ENCODE measurements at places on chromosomes 2 and 18.

DNA sequence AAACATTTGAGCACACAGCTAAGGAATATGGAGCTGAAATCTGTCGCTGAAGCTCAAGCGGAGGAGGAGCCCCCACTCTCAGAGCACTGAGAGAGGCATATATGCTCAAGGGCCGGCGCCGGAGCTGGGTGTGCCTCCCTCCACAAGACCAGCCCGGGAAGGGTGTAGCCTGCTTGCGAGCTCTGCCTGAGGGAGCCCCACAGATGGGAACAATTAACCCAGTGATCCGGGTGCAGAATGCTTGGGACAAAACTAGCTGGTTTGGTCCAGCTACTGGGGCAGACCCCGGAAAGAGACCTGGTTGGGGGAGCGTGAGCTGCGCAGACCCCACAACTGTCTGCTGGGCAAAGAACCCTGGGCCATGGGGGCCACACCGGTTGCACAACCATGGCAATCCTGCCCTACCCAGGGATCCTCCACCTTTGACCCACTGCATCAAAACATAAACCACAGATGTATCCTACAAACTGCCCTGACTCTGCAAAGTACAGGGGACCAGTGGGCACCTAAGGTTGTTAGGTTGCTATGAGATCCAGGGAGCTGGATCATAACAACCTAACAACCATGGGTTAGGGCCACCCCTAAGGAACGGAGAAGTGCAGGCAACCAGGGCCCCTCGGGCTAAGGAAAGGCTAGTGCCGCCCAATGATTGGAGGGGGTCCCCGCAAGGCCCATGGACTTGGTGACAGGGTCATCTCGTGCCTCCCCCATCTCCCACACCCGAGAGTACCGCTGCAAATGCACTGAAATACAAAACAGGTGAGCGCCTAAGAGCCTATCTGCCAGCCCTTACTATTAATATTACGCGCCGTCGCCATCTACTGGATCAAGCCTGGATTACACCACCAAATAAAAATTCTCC is 53.4 kb upstream of the SCN1A start:
- DNase-seq = no peak

- no peak for DNase-seq
These were observed 11.2 kb downstream of the SCG2 start for GRCh38 chr2:223590964-223591363.

DNA sequence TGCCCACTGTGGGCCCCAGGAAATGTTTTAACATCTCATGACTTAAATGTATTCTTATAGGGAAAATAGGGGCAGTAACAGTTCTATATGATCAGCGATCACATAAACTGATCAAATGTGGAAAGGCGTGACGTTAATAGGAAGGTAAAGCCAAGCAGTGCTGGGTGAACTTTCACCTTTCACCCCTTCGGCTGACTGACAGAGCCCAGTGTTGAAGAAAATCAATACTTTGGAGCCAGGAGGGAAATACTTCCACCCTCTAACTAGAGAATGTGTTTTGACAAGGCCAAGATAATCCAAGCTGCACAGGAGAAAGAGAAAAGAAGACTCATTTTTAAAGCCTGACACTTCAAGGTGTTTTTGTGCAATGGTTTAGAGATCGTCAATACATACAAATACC is 116.5 kb upstream of the BOD1L2 start:
- no peak for DNase-seq

DNA sequence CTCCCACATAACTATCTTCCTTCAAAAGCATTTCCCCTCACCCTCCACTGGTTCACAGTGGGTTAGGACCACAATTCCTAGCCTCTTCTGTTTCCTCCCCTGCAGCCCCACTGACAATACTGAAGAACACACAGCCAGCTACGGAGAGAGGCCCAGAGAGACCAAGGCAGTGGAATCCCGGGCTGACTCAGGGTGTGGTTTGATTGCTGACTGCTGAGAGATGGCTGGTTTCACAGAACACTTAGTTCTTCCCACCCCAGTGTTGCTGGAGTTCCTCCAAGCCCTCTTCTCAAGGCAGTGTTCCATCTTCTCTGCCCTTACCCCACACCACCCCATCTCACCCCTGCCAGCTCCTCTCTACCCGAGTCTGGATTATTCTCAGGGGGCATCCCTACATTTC is 43.3 kb upstream of the ZFP36L2 start:
- no peak for DNase-seq

DNA sequence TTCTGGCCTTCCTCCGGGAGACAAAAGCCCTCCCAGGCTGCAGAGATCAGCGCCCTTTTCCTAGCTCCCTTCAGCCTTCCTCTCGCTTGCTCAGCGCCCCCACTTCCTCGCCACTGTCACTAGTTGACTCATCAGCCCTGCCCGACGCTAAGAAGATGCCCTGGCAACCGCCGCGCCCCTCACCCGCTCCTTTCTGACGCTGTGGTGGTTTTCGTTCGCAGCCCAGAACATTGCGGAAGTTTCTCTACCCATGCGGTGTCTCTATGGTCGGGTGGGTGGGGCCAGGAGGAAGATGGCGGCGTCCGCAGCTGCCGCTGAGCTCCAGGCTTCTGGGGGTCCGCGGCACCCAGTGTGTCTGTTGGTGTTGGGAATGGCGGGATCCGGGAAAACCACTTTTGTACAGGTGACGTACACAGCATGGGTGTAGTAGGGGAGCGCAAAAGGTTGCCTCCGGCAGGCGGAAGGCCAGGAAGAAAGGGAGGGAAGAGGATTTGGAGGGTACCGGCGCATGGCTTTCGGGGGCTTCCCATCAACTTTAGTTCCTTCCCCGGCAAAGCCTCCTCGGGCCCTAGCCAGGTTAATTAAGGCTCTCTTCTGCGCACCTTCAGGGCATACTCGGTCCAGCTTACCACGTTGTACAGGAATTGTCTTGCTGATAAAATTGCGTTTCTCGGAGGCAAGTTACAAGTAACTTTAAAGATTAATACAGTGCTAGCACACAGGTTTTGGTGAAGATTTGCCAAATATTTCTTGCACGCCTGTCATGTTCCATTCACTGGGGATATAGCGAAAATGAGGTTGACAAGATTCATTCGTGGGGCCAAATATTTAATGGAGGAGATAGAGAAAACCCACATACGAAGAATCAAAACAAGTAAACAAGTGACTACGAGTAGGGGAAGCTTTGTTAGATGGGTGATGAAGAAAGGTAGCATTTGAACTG is at the start of the genes CCDC121 and GPN1:
CCDC121 (minus strand) TSS at position 246 of the 943 bp plus-strand sequence. CDS start 1,213 bp downstream, outside the sequence.
GPN1 (plus strand) TSS at position 284 of the 943 bp plus-strand sequence; CDS start at position 293, 9 bp downstream.
- peak; percentile 78 for DNase-seq

- DNase-seq = no peak
These were observed 167.2 kb downstream of the TCF4 start for GRCh38 chr18:55420665-55421307.

DNA sequence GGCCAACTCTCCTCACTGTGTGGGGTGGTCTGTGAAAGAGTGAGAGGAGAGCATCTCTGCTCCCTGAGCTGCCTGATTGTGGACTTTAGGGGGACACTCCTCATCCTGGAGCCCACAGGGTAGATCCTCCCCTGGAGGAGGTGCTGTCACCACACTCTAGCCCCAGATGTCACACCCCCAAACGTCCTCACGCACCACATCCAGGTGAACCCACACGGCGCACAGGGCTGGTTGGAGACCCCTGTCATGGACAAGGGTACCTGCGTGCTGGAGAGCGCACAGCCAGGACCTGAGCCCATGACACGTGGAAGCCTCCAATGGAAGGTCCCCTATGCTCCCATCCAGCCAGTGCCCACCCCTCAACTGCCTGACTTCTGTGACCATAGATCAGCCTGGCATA is 10.5 kb downstream of the AGXT start:
- DNase-seq = no peak

DNA sequence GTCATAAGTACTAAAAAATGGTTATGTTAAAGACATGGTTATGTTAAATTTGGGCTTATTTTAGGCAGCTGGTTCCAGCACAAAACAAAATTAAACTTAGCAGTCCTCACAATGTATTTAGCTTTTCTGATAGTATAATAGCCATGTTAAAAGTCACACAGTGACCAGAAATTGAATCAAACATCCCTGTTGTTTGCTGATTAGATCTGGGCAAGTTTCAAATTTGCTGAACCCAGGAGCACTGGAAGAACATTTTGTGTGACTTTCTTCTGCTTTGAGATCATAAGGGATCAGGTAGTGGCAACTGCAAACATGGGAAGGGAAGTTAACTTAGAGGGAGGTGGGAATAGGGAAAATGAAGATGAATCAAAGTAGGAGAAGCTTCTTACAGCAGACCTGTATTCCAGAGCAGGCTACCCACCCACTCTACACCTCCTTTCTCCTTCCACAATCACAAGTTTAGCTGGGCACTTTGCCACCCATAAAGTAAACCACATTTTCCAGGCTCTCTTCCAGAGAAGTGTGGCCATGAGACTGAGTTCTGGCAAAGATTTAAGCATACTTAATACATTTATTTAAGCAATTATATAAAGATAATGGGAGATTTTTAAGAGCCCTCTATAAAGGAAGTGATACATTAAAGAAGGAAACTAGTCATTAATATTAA is 616.1 kb upstream of the LRATD1 start:
- DNase-seq = no peak

DNA sequence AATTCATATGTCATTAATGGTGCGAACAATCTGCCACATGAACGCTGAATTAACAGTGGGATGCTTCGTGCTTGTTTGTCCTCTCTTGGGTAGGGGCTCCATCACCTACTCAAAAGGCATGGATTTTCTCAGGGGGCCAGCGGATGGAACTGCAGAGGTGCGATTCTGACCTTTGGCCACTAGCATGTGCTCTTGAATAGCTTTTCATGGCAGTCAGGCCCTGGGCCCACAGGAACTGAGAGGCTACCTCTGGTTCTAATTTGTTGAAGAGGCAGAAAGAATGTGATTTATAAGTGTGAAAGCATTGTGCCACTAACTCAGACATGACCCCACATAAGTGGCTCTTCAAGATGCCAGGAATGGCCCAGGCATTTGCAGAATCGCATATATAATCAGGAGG is 283.2 kb downstream of the INSIG2 start:
- DNase-seq = no peak

GRCh38 chr2:222936705-222937104 is 75.9 kb downstream of the ACSL3 start:
- no peak for DNase-seq

DNA sequence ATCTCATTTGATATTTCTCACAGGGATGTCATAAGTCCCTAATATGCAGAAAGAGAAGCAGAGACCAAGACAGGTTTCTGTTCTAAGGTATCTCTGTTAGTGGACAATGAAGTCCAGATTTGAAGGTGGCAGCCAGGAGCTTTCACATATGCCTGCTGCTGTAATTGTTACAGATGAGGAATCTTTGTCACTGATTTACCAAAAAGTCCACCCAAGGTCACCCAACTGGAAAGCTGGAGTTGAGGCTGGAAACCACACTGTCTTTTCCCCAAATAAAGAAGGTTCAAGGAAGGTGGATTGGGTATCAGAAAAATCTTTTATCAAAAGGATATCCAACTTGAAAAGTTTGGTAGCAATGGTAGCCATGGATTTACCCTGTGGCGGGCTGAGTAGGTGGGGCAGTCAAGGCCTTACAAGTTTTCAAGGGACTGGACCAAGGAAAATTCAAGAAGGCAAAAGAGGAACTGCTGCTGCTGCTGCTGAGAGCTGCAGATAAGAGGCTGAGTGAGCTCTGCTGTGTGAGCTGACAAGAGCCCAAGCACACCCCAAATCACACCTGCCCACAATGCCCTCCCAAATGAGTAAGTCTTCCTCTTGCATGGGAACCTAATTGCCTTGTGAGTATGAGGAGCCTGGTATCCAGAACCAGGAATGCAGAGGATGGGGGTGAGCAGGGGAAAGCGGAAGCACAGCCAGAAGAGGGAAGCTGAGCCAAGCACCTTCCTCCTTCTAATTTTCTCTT is 241.2 kb downstream of the ANAPC1 start:
- DNase-seq = no peak

GRCh38 chr2:15059870-15060512 is 427.5 kb downstream of the LRATD1 start:
- DNase-seq = no peak

DNA sequence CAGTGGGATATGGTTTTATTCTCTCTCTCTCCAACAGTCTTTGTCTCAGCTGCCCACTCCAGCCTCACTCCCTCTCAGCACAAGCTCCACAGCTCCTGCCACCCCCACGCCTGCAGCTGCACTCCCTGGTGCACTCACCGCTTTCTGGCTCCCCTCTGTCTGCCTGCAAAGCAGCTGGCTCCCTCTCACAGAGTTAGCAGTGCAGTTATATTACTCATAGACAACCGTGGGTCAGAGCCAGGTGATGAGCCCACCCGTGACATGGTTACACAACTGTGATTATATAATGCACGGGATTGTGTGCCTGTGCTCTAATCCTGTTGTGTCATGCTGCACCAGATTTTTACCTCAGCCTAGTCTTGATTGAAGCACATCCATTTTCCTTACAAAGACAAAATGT is 276.9 kb upstream of the CHAC2 start:
- DNase-seq = no peak

DNA sequence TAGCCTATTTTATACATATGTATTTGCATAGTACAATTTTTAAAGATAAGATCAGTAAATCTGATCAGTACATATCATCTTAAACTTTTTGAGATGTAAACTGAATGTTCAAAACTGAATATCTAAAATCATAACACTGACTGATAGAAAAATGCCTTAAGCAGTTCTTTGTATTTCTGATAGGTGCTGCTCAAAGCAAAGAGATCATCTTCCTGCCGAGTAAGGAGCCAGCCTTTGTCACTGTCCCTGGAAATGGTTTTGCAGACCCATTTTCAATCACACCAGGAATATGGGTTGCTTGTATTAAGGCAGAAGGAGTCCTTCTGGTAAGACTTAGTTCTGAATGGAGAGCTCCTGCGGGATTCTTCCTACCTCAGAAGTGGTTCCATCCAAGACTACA is 135.0 kb downstream of the LAMA3 start:
- DNase-seq = no peak

DNA sequence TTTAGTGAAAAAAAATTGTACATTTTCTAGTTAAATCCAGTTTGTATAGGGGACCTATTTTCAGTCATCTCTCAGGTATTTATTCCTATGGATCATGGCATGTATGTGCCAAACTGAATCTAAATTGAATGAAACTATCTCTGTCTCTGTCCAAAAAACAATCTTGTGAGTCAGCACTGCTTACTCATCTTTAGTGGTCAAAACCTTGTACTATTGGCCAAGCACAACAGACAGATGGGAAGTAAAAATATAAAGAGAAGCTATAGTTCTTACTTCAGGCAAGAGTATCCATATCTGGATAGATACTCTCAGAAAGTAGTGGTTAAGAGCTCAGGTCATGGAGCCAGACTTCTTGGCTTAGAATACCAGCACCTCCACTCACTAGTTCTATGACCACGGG is 76.0 kb upstream of the KLHL14 start:
- no peak for DNase-seq
